ENCODE measurements at places on chromosomes 6 and 20. TPM values are rescaled to one million over a fixed set of nuclear protein-coding genes. Genes with fewer than 3 reads are reported as not detected.

DNA sequence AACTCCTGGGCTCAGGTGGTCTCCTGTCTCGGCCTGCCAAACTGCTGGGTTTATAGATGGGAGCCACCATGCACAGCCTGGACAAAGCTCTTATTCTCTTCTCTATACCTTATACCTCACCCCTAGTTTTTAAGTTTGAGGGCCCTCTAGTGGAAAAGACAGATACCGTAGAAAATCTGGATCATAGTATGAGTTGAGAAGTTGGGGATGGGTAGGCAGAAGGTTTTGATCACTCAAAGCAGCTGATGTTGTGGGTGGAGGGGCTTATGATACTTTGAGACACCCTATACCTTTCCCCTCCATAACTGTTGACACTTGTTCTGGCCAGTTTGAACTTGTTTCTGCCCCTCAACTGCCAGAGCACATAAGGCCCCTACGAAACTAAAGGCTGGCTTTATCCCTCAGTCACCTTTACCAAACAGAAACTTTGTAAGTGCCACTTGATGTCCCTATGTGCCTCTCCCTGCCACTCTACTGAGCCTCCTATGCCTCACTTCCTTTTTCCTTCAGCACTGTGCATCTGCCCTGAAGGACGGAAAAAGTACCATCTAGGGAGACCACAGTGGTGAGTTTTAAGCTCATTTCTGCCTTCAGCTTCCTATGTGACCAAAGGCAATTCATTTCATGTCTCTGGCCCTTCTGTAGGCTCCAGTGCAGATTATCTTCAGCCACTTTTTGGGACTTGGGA is 28.6 kb downstream of the RALY start:
- DNase-seq = no peak

- no peak for DNase-seq
Measured at GRCh38 chr20:39602649-39603048, 640.5 kb downstream of the DHX35 start.

DNA sequence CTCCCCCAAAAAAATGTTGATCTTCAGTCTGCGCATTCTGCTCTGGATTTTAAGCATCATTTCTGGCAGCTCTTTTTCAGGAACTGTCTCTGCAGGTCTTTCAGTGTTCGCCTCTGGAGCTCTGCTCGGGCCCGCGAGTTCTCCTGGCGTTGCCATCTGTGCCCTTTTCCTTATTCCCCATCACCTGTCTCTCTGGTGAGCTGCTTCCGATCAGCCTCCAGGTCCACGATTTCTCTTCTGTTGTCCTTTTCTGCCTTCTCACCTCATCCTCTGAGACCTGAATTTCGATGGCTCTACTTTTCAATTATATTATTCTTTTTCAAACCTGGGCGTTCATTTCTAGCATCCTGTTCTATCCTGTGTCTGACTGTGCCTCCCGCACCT is 590 bp upstream of the MAP1LC3A start:
- DNase-seq = no peak

GRCh38 chr20:32057656-32058184 is 5.7 kb downstream of the HCK start:
- no peak for DNase-seq

DNA sequence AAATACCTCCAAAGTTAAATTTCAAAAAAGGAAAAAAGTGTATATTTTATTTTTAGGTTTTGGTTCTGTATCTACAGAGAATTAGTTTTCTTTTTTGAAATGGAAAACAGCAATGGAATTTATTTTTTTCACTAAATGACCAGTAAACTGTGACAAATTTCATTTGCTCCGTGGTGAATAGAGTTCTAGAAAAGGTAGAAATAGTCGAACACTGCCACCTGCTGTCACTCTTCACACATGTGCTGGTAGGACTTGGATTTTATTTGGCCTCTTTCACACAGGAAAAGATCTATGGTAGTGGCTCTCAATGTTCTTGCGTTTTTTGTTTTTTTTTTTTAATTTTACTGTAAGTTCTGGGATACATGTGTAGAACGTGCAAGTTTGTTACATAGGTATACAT is 312.5 kb downstream of the EYA4 start:
- no peak for DNase-seq

DNA sequence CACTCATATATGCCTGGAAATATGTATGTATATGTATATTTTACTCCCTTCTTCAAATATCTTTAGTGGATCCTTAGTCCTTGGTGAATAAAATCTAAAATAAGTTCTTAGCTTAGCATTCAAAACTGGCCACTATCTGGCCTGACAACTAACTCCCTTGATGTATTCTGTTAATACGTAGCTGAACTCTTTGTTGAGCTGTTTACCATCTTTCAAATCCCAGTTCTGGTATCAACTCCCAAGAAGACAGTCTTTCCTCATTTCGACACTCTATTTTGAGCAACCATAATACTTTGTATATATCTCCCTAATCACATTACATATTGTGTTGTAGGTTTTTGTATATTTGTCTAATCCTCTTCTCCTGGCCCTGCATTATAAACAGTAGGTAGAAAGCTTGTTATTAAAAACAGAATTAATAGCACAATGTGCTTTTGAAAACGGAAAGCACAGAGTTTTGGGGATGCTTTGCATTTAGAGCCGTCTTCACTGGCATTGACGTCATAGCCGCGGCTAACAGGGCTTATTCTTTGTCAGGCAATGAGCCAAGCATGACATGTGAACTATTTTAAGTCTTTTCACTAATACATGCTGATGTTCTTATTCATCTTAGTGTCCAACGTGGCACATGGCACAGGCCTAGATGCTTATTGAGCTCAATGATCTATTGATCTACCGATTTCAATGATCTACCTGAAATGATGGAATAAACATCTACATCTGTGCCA is 47.2 kb upstream of the CCN2 start:
- DNase-seq = no peak

DNA sequence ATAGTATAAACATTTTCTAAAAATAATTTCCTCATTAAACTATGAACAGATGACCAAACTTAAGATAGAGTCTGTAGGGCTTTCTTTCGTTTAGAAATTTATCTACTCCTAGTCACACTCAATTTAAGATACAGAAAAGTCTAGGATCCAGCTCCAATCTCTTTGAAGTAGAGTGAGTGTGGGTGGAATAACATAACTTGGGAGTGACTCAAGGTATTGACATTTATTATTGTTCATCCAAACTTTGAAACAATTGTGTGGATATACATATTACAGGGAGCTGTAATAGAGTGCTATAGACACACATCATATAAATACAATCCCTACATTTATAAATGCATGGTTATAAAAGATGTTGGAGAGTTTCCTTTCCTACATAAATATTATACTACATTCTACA is 715.2 kb upstream of the MANEA start:
- DNase-seq = no peak

DNA sequence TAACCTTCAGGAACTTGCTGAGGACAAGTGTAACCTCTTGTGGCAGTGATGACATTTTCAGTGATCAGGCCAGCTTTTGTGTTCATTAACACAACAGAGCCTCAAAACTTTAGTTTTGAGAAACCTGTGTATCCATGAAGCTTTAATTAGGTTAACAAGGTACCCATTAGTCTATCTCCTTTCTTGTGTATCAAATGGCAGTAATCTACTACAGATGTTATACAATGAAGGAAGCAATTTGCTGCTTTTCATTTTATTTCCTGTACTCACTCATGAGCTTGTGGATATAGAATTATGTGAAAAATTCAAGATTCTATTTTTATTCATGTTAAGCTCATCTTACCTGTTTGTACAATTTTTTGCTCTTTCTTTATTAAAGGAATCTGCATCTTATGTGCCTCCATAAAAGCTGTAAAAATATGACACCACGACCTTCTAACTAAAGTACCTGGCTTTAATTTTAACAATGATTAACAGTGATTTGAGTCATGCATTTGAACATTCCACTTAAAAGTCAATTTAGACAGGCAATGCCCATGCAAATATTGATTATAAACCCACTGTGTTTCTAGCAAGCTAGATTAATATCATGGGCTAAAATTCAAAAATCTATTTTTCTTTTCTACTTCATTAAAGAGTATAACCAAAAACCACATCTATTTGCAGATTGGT is 897.3 kb downstream of the KIF16B start:
- DNase-seq = no peak

GRCh38 chr20:38604873-38605303 is 3.3 kb downstream of the ARHGAP40 start:
- no peak for DNase-seq

- DNase-seq = no peak
Measured at GRCh38 chr6:75158176-75158575, 47.7 kb downstream of the COL12A1 start.

DNA sequence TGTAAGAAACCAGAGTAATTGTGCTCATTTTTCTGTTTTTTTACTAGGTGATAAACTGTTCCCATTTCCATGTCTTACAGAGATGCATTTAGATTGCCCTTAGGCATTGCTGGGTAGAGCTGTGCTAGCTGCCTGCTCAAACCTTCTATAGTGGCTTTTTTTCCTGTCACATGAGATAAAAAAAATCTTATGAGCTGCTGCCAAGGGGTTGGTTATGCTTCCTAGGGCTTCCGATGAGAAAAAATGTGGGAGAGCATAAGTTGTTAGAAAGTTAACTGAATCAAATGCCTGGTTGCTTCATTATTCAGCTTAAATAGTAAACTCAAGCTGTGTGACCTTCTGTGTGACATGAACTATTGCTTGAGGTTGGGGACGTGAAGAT is 50.0 kb upstream of the NOX3 start:
- no peak for DNase-seq

DNA sequence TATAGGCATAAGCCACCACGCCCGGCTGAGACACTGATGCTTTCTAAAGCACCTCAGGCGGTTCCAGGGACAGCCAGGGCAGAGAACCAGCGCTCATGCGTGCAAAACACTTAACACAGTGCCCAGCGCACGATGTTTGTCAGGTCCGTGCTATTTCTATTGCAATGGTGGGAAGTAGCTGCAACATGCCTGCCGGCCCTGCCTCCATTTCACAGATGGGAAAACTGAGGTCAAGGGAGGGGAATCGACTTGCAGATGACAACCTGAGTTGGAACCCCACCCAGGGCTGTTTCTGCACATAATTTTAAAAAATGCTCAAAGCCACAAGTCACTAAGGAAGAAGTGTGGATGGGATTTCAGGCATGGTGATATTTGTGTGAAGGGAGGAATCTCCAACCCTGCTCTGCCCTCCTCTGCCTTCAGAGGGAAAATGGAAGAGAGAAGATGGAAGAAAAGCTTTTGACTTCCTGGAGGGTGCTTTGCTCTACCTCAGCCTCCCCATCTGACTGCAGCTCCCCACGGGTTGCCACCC is 39.9 kb downstream of the KIAA1755 start:
- DNase-seq = no peak

Gene SUMO4
- 0.32 TPM for total RNA-seq

Gene OVOL2
- not detected for total RNA-seq

Gene KCNK16
- total RNA-seq = not detected

Gene LIN28B
- total RNA-seq = not detected

Gene TNXB
- total RNA-seq = 64.1 TPM

Gene C2
- total RNA-seq = 5.8 TPM

Gene MAS1
- not detected for total RNA-seq

Gene ZNF334
- 0.52 TPM for total RNA-seq

Gene PRDM1
- 1.7 TPM for total RNA-seq
